ENCODE measurements at places on chromosomes 2 and 18.

DNA sequence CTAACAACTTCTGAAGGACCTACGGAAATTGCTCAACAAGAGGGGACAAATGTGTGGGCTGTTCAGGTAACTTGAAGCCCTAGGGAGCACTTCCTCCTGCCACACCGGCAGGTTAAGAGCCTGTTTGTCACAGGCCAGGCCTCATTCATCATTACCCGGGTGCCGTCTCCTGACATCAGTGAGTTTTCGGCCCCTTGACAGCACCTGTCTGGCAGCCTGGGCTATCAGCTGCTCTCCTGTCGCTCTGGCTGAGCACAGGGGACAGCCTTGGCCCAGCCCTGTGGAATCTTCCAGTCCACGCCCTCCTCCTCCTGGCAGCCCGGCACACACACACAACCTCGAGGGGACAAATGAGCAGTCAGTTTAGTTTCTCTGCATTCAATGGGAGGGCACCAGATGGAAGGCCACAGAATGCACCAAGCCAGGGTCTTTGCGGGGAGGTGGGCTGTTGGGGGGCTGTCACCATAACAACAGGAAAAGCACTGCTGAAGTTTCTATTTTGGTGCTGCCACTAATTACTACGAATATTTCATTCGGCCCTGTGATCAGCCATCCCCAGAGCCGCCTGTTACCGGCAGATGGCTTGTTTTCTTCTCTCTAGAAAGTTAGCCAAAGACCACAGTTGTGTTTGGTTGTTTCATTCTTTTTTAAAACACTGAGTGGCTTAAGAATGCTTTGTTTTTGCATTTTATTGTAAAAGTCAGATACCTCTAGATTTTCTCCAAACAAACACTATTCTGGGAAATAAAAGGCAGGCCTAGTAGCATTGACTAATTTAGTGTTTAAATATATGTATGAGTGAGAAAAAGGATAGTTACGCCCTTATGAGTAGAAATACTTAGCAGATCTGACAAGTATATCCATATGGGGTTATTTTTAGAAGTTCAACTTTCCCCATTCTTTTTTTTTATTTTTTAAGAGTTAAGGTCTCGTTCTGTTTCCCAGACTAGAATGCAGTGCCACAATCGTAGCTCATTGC lies 189.9 kb upstream of the NDUFV2 start:
- no peak for DNase-seq

DNA sequence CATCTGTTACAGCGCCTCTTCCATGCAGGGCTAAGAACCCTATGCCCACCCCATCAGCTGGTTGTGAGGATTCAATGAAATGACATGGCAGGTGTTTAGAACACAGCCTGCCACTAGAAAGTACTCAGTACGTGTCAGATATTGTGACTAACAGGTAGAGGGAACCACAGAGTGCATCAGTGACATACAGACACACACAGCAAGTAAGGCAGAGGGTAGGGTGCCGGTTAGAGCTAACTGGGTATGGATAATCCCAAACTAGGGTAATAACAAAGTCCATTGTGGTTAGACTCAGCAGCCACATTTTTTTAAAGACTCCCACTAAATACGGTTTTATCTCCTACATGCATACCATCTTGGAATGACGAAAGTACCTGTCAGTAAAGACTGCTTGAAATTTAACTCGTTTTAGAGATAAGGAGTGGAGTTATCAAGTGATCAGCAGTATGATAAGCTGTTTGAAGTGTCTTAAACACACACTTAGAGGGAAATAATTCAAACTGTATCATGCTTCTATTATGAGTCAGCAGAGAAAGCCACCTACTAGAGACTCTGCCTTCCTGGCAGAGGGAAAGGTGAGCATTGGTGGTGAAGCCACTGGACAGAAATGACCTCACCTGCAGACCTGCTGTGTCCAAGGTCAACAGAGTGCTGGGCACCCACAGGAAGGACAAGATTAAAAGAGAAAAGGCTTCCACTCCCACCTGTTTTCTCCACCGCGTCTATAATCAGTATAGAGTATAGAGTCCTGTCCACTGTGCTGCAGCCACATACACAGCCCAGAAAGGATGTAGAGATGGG lies 20.6 kb downstream of the MPPE1 start:
- no peak for DNase-seq

- no peak for DNase-seq
Observed at GRCh38 chr2:211845338-211846035, 693.1 kb downstream of the ERBB4 start.

DNA sequence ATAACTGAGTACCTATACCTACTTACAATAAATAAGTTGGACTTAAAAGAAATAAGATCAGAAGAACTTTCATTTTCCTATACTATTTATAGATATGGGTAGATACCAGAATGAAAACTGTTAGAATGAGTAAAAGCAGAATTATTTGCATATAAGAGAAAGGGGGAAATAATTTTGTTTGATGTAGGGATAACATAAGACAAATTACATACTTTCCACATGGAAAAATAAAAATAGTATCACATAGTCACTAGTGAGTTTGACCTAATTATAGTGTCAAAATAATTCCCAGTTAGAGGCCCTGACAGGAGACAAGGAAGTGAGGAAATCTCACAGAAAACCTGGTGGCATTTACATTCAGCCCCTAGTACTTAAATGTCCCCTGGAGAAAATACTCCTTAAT lies 28.6 kb downstream of the KCMF1 start:
- DNase-seq, result no peak

DNA sequence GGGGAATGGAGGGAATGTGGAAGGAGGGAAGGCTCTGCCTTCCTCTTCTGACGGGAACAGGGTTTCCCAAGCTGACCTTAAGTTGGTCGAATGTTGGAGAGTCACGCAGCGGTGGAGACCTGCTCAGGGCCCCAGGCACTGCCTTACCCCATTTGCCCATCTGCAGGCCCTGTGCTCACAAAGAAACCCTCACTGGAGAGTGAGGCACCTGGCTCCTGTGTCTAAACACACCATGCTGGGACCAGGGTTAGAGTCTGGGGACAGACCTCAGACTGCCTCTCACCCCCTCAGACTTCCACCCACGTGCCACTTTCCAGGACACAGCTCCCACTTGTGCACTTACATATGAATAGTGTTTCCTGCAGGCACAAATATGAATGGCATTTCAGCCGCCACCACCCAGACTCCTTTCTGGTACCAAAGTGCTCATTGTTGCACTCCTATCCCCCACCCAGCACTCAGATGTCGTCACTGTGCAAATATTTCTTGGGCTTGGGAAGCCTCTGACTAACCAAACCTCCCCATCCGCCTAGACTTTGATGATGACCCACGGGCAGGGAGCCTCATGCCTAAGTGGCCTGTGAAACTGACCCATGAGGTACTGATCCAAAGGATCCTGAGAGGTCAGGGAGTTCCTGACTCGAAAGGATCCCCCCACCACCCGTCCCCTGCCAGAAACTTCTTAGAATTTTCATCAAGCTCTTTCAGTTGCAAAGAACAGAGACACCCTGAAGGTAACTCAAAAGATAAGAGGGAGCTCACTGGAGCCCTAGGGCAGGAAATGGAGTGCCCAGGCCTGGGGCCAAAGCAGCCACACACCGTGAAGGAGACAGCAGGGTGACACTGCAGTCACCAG lies 78.3 kb downstream of the STPG4 start:
- no peak for DNase-seq

DNA sequence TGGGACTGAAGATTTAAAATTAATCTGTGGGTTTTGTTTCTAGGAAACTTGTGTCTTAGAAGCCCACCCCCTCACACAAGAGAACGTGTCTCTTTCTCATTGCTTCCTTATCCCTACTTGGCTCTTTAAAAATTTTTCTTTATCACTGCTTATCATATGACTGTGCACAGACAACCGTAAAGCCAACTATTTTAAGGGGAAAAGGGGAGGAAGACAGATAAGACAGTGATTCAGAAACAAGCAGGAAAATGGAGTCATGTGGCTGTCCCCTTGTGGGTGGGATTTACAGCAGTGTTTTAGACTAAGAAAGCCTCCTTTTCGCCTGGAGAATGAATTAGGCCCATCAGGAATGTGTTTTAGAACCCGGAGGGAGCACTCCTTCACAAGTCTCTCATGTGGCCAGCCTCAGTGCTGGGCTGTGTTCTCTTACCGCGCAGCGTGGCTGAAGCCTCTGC lies 17.6 kb downstream of the PRKCE start:
- no peak for DNase-seq
